ENCODE measurements at places on chromosomes 2 and 18.

GRCh38 chr2:101041413-101041812, 39.3 kb downstream of the RPL31 start:
- DNase-seq, result no peak

DNA sequence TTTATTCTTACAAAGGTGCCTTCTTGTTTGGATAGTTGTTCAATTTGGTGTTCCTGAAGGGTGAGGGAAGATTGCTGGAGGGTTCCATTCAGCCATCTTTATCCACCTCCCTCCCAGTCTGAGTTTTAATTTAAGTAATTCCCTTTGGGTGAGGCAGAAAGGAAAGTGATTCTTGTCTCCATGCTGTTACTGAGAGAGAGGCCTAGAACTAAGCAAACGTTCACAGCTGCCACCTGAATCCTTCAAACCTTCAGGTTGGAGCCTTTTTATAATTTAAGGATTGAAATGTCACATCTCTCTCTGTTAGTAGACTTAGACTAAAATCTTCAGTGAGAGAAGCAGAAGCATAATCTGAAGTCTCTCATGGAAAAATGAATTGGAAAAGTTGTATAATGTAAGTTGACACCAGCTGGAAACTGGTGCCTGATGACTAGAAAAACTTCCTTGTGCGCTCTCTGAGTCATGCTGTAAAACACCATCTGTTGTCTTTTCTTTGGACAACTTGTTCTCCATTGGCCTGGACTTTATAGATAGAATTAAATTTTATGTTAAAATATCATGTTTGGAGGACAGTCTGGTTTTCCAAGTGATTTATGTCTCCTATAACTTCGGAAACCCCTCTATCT, 14.6 kb downstream of the STRADB start:
- DNase-seq, result no peak

DNA sequence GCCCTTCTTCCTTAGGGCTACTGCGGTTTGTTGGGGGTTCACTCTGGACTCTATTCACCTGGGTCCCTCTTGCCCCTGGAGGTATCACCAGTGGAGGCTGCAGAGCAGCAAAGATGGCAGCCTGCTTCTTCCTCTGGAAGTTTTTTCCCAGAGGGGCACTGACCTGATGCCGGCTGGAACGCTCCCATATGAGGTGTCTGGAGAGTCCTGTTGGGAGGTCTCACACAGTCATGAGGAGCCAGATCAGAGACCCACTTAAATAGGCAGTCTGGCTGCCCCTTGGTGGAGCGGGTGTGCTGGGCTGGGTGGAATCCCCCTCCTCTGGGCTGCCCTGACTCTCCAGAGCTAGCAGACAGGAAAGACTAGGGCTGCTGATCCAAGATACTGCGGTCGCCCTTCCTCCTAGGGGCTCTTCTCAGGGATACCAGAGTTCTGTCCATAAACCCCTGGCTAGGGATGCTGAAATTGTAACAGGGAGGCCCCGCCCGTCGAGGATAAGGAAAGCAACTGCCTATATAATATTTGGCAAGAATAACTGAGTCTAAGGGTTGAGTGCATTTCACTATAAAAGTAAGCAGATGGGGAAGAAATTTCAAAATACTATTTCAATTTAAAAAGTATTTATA, 140.7 kb downstream of the NOL4 start:
- no peak for DNase-seq

DNA sequence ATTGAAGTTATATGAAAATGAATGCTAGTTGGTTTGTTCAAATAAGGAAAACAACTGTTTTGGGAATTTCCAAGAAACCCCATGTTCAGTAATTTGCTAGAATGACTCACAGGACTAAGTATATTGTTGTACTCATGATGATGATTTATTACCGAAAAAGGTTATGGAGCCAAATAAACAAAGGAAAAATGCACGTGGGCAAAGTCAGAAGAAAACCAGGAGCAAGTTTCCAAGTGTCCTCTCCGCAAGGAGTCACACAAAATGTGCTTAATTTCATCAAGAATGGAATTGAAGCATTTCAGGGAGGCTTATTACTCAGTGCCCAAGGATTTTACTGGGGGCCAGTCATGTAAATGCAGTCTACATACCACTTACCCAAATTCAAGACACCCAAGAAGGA, 1652.4 kb upstream of the TMEFF2 start:
- DNase-seq, result no peak

DNA sequence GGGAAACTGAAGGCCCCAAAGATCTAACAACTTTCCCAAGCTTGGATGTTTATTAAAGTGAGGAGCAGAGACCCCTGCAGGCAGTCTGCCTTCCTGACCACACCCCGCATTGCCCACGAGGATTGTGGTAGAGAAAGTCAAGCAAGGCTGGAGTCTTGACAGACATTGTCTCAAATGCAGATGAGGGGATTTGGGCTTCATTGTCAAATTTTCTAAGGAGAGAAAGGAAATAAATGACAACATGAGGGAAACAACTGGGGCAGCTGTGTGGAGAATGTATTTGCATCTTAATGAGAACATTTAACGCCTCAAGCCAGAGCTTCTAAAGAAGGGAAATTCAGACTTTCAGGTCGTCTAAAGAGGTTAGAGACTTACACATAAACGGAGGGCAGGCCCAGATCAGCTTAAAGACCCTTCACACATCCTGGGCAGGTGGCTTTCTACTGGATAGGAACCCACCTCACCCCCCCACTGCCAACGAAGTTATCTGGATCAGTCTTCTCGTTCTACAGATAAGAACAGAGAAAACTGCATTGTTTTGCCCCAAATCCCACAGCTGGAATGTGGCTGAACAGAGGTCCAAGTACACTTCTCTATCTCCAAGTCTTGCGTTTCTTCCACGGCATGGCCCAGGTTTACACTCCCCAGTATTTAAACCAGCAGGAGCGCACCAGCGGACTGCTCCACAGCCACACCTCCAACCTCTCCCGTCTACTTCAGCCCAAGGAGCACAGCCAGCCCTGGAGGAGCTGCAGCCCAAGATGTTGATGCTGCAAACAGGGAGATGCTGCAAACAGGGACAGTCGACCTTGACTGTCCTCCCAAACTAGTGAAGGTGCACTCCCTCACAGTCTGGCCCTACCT, 16.2 kb upstream of the SCG2 start:
- DNase-seq, result no peak

GRCh38 chr2:235390816-235391194, 103.0 kb upstream of the AGAP1 start:
- no peak for DNase-seq

GRCh38 chr2:20175267-20175666, 49.7 kb downstream of the SDC1 start:
- DNase-seq, result no peak

- no peak for DNase-seq
Measured at GRCh38 chr18:76162886-76163285, 332.2 kb downstream of the ZNF516 start.

- DNase-seq, result no peak
Measured at GRCh38 chr2:7023542-7023941, 106.3 kb downstream of the RNF144A start.

GRCh38 chr2:168369031-168369430, 87.0 kb upstream of the CERS6 start:
- no peak for DNase-seq

Measured in T follicular helper cell (primary cell).